Immature natural killer cell (primary cell): ENCODE measurements at places on chromosomes 4 and X. TPM values are rescaled to one million over a fixed set of nuclear protein-coding genes. Genes with fewer than 3 reads are reported as not detected.

DNA sequence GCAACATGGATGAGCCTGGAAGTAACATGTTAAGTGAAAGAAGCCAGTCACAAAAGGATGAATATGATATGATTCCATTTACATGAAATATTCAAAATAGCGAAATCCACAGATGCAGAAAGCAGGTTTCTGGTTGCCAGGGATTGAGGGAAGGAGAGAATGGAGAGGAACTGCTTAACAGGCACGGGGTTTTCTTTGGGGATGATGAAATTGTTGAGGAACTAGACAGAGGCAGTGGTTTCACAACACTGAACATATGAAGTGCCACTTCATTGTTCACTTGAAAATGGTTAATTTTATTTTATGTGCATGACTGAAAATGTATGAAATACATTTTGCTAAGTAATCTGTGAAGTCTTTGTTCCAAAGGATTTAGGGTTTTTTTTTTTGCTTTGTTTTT is 182.5 kb upstream of the TBL1X start:
- DNase-seq, result no peak

- DNase-seq, result no peak
Observed at GRCh38 chr4:73211968-73212367, 46.6 kb downstream of the ANKRD17 start.

DNA sequence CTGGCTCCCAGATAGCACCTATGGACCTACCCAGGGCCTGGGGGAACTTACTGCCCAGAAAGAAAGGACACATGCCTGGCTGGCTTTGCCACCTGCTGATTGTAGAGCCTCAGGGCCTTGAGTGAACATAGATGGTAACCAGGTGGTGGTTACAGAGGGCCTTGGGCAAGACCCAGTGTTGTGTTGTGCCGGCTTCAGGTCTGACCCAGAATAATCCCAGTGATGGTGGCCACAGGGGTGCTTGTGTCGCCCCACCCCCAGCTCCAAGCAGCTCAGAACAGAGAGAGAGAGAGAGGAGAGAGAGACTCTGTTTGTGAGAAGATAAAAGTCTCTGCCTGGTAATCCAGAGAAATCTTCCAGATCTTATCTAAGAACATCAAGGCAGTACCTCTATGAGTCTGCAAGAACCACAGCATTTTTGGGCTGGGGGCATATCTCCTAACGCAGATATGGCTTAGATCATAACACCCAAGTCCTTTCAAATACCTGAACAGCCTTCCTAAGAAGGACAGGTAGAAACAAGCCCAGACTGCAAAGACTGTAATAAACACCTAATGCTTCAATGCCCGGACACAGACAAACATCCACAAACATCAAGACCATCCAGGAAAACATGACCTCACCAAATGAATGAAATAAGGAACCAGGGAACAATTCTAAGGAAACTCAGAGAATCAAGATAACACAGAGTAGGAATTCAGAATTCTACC is 16.3 kb upstream of the RP2 start:
- no peak for DNase-seq

The NR3C2 gene
- polyA plus RNA-seq, result 1.0 TPM

GRCh38 chr4:93761286-93761685 is 67.3 kb upstream of the ATOH1 start:
- no peak for DNase-seq

The DGKQ gene
- 14.0 TPM for polyA plus RNA-seq

DNA sequence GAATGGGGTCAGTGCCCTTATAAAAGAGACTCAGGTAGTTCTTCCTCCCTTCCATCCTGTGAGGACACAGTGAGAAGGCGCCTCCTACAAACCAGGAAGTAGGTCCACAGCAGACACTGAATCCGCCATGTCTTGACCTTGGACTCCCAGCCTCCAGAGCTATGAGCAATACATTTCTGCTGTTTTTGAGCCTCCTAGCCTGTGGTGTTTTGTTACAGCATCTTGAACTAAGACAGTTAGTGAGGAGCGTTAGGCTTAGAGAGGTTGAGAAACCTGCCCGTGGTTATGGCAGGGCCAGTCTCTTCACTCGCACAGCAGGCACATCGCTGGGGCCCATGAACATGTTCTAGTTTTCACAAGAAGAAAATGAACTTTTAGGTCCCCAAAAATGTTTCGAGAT is 19.7 kb downstream of the SHROOM2 start:
- DNase-seq, result no peak

GRCh38 chrX:22078117-22078516 is 46.0 kb downstream of the PHEX start:
- DNase-seq, result no peak

DNA sequence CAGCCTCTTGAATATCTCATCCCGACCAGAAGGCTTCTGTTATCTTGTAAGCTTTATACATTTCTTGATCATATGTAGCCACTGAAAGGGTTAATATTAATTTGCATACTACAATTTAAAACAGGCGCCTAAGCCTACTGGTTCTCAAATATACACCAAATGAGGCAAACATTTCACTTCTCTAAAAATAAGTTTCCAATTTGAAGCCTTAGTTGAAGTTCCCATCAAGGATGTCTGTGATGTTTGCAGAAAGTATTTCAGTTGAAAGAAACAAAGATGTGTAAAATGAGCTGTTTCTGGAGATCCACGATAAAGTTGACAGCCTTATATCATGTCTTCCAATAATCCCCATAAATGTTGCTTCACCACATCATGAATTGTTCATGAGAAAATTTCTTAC is 70.6 kb downstream of the KIT start:
- DNase-seq, result no peak

GRCh38 chrX:103338663-103339062 is 8.6 kb downstream of the TCEAL7 start:
- DNase-seq, result no peak

The TLR10 gene
- 4.5 TPM for polyA plus RNA-seq

DNA sequence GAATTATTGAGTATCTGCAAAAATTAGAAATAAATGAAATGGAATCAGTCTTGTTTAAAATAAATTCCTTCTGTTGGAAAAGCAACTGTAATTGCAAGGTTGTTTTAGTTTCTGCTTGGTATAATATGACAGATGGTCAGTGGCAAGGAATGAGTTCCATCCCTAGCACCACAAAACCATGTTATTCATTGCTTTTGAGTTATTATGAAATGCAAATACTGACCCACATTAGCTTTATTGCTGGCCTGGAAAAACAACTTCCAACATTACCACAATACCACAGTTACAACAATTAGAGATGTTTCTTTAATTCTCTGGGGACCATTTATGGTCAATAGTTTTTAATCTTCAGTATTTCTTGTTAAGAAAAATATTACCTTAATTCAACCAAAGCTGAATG is 194.4 kb downstream of the TMA16 start:
- DNase-seq, result no peak

The MAGEC2 gene
- polyA plus RNA-seq, result not detected

GRCh38 chr4:17033768-17034181 is 135.3 kb upstream of the LDB2 start:
- no peak for DNase-seq

The IL13RA1 gene
- polyA plus RNA-seq, result 0.96 TPM

The CT45A5 gene
- polyA plus RNA-seq, result not detected

- DNase-seq, result no peak
Observed at GRCh38 chrX:155065035-155065734, 5.8 kb downstream of the CMC4 start.

The PRSS12 gene
- polyA plus RNA-seq, result not detected
